GOT3 (cell line): ENCODE measurements at places on chromosomes 13 and 19.
A peak's percentile ranks its signal among the peaks of the same experiment; 100 is the strongest.

DNA sequence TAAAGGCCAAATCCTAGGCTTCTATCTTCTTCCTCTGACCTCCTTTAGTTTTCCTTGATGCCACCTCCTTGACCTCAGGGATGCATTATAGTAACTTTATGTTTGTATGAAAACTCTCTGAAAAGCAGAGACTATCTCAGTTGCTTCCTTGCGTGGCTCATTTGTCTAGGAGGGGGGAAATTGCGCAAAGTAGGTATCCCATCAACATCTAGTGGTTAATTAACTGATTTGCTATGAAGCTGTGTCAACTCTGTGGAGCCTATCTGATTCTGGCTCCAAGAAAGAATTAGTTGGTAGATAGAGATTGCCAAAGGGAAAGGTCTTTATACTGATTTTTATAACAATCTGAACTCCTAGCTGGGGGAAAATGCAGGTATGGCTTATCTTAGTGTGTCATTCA lies 82.1 kb upstream of the FRY start:
- no peak for DNase-seq

DNA sequence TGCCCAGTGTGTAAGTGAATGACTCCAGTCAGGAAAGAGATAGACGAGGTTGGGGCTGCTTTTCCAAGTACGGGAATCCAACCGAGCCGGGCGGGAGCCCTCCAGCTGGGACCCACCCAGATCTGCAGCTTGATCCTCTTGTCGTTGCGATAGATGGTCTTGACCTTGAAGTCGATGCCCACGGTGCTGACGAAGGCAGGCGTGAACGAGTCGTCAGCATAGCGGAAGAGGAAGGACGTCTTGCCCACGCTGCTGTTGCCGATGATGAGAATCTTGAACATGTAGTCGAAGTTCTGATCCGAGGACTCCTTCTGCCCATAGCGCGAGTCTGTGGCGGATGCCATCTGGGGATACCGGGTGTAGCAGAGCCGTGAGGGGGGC lies 1.5 kb downstream of the RAB3A start:
- DNase-seq: no peak

DNA sequence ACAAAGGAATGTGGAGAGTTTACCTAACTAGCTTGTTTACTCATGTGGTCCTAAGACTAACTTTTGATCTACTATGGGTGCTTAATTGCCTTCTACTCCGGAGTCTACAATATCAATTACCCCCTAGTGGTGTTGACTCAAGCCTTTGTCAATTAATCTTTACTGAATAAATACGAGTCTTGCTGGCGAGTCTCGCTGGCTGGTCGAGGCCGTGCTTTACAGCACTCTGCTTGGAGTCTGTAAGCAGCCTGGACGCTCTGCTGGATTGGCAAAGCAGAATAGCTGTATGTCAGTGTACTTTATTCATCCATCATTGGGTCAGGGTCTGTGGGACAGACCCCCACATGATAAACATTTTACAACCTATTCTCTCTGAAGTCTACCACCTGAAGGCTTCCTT lies 9.9 kb upstream of the SPART start:
- DNase-seq: no peak

DNA sequence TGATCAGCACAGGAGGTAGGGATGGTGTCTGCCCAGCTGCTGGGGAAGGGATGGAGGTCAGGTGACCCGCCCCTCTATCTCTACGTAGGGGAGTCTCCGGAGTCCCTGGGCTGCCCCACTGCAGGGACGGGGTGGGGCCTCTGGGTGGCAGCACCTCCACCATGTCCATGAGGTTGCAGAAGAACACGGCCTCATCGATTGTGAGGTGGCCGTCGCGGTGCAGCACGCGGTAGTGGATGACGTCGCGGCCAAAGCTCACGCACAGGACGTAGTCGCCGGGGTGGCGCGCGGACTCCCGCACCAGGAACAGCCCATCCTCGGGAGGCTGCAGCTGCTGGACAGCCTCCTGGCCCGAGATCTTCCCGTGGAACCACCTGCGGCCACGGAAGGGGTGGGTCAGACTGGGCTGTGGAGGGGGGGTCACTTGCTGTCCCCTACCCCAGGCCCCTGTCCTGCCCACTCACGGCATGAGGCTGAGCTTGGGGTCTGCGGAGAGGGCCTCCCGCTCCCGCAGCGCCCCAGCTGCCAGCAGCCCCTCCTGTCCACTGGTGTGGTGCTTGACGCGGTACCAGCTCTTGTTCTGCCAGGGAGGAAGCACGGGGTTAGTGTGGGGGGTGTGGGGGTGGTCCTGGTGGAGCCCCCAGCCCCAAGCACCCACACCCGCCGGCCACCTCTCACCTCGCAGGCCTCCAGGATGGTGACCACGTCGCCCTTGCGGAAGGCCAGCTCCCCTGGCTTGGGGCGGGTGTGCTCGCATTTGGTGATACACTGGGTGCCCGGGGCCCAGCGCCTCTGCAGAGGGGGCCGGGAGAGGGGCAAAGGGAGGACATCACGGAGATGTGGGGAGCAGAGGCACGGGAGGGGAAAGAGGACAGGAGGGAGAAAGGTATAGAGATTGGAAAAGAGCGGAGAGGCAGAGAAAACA lies 2.3 kb downstream of the MATK start:
- no peak for DNase-seq

- DNase-seq: peak; percentile 61
Observed at GRCh38 chr19:12035220-12036172, at the start of gene ZNF433. Gene ZNF433 (minus strand): TSS chr19:12035679. CDS start chr19:12035539, 140 bp downstream.

DNA sequence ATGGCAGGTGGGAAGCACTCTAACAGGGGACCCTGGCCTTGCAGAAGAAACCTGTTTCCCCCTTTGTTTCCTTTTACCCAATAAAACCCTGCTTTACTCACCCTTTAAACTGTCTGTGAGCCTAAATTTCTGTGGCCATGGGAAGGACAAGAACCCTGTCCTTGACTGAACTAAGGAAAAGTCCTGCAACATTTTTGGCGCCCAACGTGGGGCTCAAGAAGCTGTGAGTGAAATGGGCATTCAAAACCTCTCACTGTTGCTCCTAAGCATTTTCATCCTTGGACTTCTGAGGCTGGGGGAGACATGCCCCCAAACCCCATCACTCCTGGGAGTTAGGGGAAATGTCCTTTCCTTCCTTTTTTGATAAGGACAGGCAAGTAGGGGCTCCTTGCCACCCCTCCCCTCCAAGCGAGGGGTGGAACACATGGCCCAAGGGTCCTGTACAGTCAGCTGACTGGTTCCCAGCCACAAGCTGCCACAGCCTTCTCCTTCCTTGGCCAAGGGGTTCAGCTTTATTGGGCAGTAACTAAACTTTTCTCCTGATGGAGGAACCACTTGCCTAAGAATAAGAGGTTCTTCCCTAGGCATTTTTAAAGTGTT lies 381.6 kb downstream of the KLF5 start:
- DNase-seq: no peak

DNA sequence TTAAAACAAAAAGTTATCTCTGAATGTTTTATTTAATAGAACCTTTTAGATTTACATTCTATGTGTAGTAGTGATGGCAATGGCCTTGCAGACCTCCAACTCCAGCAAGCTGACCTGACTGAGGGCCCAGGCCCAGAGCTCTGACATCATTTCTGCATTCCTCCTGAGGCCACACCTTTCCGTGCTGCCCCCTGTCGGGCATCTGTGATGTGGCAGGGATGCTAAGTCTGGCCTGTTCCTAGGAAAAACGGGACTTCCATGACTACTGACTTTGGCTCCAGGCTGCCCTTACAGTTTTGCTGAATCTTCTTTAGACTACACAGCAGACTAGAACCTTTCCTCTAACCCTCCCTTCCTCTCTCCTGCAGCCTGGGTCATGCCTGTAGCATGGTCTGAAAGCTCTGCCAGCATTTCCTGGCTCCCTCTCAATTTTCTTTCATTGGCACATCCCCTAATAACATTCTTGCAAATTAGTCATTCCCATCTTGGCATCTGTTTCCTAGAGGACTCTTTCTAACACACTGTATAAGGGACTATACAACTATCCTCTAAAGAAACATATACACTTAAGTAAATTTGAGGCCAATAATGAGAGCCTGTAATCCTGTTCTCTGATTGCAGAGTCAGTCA lies 249.1 kb downstream of the GPC5 start:
- no peak for DNase-seq

DNA sequence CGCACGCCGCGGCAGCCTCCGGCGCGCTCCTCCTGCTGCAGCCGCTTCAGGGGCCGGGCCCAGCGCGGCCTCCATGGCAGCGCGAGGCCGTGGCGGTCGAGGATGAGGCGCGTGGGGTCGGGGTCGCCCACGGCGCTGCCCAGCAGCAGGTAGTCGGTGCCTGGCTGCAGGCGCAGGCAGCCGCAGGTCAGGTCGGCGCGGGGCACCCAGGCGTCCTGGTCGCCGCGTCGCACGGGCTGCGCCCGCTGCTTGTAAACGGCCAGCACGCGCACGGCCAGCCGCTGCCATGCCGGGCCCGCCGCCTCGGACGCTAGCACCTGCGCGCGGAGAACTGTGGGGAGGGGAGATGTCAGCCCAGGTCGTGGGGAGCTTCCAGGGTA lies 11.1 kb downstream of the NTN5 start:
- DNase-seq: no peak

DNA sequence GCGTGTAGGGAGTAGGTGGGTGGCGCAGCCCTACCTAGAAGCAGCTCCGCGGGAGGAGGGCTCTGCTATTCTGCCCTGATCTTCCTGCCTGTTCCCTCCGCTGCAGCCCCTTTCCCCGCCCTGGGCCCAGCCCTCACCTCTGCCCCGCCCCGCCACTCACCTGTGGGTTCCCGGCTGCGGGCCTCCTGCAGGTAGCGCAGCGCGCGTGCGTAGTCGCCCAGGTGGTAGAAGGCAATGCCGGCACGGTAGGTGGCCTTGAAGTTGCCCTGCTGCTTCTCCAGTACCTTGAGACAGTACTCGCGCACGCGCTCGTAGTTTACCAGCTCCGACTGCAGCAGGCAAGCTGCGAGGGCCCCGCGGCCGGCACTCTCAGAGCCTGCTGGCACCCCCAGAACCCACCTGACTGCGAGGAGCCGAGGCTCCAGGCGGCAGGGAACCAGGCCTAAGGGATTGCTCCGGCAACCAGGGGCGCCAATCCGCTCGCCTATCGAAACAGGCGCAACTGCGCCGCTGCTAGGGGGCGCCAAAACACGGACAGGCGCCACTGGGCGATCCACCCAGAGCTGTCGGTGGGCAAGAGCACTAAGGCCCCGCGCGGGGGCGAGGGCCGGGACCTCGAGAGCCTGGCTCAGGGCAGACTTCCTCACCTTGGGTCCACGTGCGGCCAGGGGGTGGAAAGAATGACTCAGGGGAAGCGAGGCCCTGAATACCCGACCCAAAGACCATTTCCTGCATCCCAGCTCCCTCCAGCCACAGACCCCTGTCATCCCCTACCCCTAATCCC lies 965 bp downstream of the TTC9B start:
- DNase-seq: no peak

DNA sequence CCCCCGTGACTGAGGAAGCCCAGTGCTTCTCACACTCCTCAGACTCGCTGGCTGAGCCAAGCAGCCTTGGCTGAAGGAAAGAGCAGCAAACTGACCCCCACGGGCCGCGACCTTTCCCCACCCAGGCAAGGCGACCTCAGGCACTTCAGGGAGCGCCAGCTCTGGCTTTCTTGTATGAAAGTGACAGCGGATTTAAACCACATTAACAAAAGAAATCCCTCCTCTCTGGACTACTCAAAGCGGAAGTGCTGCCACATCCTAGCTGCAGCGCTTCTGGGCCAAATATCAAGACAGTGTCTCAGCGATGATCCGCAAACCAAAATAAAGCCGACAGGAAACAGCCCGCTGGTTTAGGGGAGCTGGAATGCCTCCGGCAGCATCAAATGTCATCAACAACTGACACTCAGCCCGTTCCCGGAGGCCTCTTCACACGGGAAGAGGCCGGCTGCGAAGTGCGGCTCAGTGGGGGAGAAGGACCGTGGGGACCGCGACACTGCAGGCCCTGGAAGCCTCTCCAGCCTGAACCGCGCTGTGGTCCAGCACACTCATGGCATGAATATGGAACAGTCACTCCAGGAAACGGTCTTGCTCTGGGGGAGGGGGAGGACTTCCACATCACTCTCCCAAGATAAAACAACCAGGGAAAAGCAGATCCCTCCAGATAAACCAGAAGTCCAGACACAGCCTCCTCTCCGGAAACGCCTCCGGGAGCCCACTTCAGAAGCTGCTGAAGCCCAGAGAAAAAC lies 1.4 kb downstream of the RASA3 start:
- DNase-seq: no peak

DNA sequence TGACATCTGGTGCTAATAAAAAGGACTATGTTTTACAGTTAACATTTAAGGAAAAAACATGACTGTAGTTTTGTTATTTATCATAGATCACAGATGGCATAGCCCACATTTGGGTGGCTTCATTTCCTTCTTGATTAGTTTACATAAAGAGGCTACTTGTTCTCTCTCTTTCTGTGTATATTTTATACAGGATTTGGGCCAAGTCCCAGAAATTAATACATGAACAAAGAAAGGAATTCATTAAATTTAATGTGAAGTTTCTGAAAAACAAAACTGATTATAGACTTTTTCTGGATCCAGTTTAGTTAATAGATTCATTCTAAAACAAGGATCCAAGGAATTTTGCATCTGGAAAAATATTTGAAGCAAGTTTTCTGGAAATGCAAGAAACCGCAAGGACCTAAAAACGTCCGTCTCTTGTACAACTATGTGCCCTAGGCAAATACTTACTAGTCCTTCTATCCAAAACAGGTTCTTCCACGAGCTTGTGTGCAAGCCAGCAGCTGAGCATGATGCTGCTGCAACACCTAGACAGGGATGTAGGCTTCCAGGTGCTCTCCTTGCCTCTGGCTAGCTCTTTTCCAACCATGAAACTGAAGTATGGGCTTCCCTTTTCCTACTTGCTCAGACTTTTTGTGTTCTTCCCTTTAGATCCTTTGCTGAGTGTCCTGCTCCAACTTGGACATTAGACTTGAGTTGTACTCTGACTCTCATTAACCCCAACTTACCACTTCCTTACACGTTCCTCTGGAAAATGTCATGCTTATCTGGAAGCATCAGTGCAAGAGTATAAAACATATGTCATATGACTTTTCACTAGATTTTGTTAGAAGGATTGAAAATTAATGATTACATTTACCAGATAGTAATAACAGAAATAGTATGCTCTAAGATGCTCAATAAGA lies 161.5 kb upstream of the STARD13 start:
- no peak for DNase-seq

GRCh38 chr19:43595605-43595998 lies 332 bp downstream of the IRGQ start:
- DNase-seq: no peak

DNA sequence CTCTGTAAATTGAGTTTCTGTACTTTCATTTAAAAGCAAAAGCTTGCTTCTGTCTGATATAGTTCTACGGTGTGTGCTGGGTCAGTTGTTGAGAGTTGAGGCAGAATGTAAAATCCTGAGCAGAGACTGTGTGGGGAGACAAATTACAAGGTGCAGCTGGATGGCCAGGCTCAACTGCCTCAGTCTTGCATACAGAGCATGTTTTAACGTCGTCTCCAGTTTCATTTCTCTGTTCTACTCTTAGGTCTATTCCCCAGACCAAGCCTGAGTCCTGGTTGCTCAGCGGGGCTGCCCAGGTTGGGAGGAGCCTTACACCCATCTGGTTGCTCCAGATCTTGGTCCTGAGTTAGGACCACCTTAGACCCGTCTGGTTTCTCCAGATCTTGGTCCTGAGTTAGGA lies 54.4 kb upstream of the MEDAG start:
- no peak for DNase-seq

GRCh38 chr13:100710176-100710575 lies 35.6 kb upstream of the TMTC4 start:
- DNase-seq: no peak
